Hepatocyte (in vitro differentiated cells): ENCODE measurements at places on chromosomes 13 and 19.

GRCh38 chr13:107976628-107977027 is 238.7 kb downstream of the LIG4 start:
- DNase-seq, result no peak

DNA sequence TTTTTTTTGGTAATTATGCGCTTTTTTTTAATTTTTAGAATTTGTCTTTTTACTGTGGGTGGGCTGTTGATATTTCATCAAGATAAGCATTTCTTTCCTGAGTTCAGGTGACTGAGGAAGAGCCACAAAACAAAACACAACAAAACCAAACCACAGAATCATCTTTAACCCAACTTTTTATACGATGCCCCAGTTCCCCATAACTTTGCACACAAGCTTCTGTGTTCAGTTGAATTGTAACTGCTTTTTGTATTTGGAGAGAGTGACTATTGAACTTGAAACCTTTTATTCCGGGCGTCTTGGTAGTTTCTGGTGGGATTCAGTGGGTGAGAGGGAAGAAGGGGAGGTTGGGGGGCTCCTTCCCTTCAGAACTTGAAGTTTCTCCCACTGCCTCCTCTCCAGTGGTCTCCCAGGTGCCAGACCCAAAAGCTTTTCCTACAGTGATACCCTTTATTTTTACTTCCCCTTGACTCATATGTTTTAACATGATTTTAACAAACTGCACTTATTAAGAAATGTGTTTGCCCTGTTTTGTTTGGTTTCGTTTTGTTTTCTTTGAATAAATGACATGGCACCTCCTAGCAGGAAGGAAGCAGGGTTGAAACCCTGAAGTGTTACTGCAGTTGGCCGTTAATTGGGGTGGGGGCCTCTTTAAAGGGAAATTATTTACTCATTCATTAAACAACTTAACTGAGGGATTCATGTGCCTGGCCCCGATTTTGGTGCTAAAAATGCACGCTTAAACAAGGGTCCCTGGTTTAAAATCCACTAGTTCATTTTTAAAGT is 2.7 kb upstream of the CCDC97 start:
- no peak for DNase-seq

GRCh38 chr13:32976056-32976805 is 40.0 kb upstream of the KL start:
- DNase-seq, result no peak

DNA sequence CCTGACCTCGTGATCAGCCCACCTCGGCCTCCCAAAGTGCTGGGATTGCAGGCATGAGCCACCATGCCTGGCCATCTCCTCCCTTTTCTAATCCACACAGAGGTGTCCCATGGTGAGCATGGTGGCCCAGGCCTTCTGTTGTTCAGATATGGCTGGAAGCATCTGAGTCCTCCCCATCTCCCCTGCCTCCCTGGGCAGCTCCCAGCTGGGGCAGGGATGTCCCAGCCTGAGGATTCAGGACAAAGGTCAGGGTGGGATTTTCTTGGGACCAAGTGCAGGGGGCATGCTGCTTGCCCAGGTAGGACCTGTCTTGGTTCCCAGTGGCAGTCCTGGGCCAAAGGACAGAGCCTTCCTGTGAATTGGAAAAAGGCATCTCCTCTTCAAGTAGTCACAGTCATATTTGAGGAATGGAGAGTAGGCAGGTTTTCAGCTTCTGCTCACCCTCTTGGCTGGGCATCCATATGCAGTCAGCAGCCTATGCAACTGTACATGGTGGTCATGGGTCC is 10.8 kb downstream of the ADGRE2 start:
- DNase-seq, result no peak

DNA sequence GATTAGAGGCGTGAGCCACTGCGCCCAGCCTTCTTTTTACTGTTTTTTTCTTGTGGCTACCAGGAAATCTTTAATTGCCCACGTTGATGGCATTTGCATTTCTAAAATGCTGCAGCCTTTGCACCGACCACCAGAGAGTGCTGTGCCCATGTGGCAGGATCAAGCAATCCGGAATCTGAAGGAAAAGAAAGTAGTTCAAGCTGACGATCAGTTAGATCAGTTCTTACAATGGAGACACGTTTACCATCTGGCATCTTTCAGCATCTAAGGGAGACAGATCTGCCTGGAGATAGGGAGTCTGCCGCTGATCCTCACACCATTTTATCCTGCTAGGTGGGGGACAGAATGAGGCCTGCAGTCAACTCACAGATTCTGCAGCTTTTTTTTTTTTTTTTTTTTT is 19.9 kb downstream of the TINCR start:
- peak; percentile 38 for DNase-seq

DNA sequence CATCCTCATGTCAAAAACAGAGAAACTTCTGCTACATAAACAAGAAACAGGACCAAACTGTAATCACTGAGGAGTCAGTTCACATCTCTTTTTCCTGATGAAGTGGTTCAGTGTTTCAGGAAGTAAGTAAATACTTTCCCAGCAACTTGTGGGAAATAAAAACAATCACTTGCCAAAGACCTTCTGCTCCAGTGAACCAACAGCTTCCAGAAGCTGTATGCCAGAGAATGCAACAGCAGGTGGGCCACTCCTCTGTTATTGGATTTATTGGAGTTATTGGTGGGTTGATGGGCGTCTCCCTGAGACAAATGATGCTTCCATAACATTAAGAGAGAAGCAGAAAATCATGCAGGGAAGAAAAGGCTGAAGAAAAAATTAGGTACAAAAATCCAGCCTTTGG is 9.9 kb downstream of the SLC6A16 start:
- DNase-seq, result no peak

DNA sequence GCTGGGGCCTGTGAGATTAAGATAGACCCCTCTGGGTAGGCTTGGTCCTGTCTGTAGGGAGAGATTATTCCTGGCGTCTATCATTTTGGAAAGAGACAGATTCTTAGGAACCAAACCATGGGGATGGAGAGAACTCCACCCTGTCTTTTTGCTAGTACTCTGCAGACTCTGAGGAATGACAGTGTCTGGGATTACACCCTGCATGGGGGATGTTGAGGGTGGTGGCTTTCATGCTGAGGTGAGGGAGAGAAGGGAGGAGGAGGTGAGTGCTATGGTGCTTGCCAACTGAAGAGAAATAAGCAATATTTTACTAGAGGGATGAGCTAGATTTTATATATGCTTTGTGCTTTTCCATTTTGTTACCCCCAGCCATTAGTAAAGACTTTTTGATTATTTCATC is 74.5 kb upstream of the PCDH8 start:
- DNase-seq, result no peak

GRCh38 chr19:50777830-50778303 is 7.6 kb downstream of the GPR32 start:
- no peak for DNase-seq

DNA sequence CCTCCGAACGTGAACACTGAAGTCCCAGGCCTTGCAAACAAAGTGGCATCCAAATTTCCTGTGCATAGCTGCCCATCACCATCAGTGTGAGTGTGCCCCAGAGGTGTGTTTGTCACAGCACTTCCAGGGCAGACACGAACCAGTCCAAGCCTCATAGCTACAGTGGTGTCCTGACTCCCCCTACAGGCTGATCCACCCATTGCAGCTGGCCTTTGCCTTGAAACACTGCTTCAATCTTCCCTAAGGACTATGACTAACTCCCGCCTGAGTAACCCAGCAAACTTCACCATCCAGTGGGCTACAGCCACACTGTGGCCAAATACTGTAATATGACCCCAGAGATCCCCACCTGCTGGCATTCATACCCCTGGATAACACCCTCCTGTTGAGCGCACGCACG is 3.9 kb downstream of the ZNF266 start:
- DNase-seq, result peak; percentile 19

DNA sequence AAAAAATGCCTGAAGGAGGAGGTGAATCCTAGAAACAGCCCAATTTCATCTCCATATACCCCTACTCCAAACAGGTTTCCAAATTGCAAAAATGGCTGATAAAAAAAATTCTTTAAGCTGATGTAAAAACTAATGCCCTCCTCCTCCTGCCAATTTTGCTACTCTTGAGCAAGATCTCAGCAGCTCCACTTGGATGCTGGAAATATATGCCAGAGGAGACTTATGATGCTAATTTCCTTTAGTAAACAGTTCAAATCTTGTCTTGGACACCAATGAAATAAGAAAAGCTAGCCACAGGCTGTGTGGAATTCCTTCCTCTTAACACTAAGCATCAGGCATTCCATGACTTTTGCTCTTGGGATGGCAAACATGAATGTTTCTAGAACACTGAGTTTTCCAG is 67.5 kb downstream of the INSR start:
- DNase-seq, result no peak

GRCh38 chr13:26992951-26993719 is 178.5 kb downstream of the USP12 start:
- no peak for DNase-seq

- DNase-seq, result no peak
Measured at GRCh38 chr19:21098291-21098690, 16.3 kb downstream of the ZNF714 start.

DNA sequence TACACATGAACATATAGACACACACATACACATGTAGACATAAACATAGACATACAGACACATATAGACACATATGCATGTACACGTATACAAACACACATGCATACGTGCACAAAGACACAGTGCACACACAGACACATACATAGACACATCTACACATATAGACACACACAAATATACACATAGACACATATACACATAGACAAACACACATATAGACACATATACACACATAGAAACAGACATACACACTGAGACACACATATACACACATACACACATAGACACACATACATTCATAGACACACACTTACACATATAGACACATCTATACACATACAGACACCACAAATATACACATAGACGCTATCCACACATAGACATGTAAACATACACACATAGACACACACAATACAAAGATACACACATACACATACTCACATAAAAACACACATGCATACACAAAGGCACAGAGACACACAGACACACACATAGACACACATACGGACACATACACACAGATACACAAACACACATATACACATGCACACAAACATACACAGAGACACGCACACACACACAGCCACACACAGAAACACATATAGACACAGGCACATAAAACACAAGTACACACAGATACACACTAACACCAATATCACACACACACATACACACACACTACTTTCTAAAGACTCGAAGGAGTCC is 254.0 kb downstream of the TSHZ3 start:
- no peak for DNase-seq

DNA sequence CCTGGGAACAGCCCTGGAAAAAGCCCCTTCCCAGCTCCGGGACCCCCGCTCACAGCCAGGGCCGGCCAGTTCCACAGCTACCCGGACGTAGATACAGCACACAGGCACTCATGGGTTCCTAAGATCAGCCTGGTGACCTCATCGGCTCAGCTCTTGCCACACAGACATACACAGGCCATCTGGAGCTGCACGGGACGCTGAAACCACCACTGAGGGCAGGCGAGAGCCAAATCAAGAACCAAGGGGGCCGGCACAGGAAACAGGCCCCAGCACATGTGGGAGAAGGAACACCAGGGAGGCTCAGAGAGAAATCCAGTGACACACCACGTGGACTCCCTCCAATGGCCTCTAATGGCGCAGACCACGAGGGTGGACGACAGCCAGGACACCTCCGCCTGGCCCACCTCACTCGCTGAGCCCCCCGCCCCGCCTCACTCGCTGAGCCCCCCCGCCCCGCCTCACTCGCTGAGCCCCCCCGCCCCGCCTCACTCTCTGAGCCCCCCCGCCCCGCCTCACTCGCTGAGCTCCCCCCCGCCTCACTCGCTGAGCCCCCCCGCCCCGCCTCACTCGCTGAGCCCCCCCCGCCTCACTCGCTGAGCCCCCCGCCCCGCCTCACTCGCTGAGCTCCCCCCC is 69.7 kb upstream of the C13orf46 start:
- peak; percentile 65 for DNase-seq

DNA sequence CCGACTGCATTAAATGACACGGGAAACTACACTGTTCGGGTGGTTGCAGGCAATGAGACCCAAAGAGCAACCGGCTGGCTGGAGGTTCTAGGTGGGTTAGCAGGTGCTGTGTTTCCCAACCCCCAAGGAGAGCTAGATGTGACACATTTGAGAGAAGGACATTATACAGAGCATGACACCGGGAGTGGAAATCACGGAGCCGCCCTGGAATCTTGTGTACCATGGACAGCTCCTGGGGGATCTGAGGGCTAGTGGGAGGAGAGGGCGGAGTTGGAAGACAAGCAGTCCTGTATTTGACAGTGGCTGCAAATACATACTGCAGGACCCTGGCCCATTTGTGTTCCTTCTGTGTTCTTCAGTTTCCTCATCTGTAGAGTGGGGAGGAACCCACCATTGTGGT is 2.3 kb downstream of the CEACAM18 start:
- peak; percentile 38 for DNase-seq

- peak; percentile 27 for DNase-seq
Measured at GRCh38 chr13:48235341-48236135, 2.5 kb downstream of the ITM2B start.

DNA sequence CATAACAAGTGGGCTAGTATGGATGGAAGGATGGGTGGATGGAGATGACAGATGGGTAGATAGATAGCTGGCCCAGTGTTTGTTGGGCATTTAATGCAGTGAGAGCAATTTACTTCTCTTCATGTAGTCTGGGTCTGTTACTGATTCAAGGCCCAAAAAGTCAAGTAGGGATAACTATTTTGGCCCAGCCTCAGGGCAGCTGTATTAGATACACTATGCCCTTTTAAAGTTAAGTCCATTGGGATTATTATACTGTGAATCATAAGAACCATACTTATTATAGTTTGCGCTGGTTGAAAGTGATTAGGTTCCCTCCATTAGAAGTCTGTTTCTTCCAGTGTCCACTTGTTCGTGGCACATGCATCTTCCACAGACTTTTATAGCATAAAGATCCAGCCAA is 4.7 kb downstream of the ITGBL1 start:
- DNase-seq, result no peak

DNA sequence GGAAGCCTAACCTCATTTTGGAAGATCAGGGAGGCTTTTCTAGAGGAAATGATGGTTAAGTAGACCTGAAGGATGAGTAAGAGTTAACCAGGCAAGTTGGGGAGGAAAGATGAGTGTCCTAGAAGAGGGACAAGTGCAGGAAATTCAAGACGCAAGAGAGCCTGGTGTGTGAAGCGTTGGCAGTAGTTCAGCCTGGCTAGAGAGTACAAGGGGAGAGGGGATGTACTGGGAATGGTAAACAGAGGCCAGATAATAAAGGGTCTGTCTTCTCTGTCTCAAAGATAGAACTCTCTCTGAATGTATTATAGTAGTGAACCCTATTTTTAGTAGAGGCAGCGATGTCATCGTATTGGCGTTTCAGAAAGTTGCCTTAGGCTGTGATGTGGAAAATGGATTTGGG is 9.7 kb downstream of the DPY19L3 start:
- DNase-seq, result no peak

GRCh38 chr13:29817604-29818378 is 32.6 kb downstream of the UBL3 start:
- no peak for DNase-seq

DNA sequence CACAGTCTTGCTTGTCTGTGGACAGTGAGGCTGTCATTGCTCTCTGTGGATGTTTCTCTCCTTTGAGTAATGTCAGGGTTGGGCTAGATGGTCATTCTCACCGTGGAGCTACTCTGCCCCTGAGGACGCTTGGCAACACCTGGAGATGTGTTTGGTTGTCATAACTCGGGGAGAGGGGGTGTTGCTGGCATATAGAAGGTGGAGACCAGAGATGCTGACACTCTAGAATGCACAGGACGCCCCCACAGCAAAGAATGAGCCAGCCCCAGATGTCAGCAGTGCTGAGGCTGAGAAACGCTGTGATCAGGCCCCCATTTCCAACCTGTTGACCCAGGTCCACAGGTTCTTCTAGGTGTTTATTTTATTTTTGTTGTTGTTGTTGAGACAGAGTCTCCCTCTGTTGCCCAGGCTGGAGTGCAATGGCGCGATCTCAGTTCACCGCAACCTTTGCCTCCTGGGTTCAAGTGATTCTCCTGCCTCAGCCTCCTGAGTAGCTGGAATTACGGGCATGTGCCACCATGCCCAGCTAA is 4.6 kb downstream of the CCDC124 start:
- DNase-seq, result no peak
